ENCODE measurements at places on chromosomes 11 and 22.
A peak's percentile ranks its signal among the peaks of the same experiment; 100 is the strongest.

GRCh38 chr11:46159680-46160079 is 38.4 kb upstream of the PHF21A start:
- no peak overlapping the region for H3K27ac ChIP-seq
- H3K4me1 ChIP-seq: no peaks in the 10 kb centered on the region
- DNase-seq: no peak
- no peaks in the 10 kb centered on the region for H3K36me3 ChIP-seq
- no peak overlapping the region for H3K4me3 ChIP-seq

DNA sequence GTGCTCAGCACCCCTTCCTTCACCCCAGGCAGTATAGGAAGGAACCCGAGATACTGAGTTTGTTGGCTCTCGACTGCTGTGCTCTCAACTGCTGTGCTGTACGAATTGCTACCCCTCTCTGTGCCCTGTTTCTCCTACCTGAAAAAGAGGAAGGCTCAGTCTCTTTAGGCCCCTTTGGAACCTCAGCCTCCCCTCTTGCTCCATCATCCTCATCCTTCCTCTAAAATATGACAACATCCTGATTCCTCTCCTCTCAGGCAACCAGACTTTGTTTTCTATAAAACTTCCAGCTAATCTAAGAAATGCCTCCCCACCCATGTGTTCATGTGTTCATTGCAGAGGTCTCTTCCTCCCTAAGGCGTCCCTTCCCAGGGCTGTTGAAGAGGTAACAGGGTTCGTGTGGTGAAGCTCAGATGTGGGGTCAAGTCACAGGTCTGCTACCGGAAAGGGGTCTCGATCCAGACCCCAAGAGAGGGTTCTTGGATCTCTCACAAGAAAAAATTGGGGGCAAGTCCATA is 35.5 kb upstream of the CD82 start:
- DNase-seq: no peak
- H3K27me3 ChIP-seq: peaks cover 4% of the 10 kb centered on the region
- H3K36me3 ChIP-seq: no peaks in the 10 kb centered on the region
- H3K4me1 ChIP-seq: peaks cover 26% of the 10 kb centered on the region
- H3K4me3 ChIP-seq: no peak overlapping the region

DNA sequence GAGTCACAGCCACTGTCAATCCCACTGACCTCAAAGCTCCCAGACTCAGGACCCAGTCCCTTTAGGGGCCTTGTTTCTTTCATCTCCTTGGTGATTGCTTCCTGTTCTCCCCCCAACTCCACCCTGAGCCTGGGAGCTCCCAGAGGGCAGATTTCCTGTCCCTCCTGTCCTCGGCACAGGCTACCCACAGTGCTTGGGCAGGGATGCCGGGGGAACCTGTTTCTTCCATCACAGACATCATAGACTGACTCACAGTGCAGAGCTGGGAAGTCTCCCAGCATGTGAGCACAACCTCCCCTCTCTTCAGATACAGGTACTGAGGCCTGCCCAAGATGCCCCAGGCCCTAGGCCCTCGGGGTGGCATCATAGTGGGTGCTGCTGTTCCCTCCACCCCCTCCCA is 16.6 kb downstream of the TRIM29 start:
- no peaks in the 10 kb centered on the region for H3K27me3 ChIP-seq
- no peaks in the 10 kb centered on the region for H3K36me3 ChIP-seq
- DNase-seq: no peak
- H3K4me1 ChIP-seq: peaks cover 7% of the 10 kb centered on the region
- no peak overlapping the region for H3K4me3 ChIP-seq

DNA sequence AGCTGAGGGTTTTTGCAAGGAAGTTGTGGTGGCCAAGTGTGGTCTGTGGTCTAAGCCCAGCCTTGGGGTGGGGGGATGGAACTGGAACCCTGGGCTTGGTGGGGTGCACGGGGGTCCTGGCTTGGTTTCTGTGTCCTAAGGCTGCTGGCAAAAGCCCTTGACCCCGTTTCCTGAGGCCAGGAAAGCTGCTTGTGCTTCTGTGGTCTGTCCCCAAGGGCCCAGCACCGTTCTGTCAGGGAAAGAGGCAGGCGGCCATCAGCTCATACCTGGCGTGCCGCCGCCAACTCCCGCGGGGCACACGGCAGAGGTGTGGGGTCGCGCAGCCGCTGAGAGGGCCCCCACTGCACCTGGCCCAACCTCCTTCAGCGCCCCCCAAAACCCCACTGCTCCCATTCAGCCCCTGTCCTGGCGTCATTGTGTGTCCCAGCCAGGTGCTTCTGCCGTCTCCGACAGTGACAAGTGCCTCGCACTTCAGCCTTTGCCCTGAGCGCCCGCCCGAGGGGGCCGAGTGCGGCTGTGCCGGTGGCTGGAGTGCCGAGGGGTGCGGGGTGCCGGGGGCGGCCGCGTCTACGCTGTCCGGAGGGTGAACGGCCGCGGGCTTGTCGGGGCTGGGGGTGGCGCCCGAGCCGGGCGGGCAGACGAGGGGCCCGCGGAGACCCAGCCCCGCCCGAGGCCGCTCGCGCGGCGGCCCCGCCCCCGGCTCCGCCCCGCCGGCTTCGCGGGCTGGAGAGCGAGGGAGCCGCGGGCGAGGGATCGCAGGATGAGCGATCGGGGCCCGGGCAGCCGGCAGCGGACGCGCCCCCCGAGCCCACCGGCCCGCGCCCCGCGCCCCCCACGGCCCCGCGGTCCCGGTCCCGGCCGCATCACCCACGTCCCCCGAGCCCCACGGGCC is at the start of gene CNIH2:
TSS of gene CNIH2 (plus strand) at position 705 of the 892 bp plus-strand sequence. CDS start 282 bp downstream, outside the sequence.
- no peaks in the 10 kb centered on the region for H3K27me3 ChIP-seq
- no peak for DNase-seq
- H3K36me3 ChIP-seq: peaks cover 59% of the 10 kb centered on the region
- no peak within 1 kb of the TSS for H3K27ac ChIP-seq
- H3K4me1 ChIP-seq: peaks cover 51% of the 10 kb centered on the region
- H3K4me3 ChIP-seq: peak within 1 kb of the TSS; percentile 45

- H3K27ac ChIP-seq: no peak overlapping the region
- no peak overlapping the region for H3K4me3 ChIP-seq
- no peaks in the 10 kb centered on the region for H3K36me3 ChIP-seq
- no peak for DNase-seq
Measured at GRCh38 chr11:117081908-117082307, 16.3 kb downstream of the SIK3 start.

- H3K36me3 ChIP-seq: no peaks in the 10 kb centered on the region
- no peaks in the 10 kb centered on the region for H3K27me3 ChIP-seq
- DNase-seq: no peak
- H3K4me1 ChIP-seq: no peaks in the 10 kb centered on the region
- no peak overlapping the region for H3K27ac ChIP-seq
Measured at GRCh38 chr11:66146074-66146473, 76.0 kb downstream of the PACS1 start.

DNA sequence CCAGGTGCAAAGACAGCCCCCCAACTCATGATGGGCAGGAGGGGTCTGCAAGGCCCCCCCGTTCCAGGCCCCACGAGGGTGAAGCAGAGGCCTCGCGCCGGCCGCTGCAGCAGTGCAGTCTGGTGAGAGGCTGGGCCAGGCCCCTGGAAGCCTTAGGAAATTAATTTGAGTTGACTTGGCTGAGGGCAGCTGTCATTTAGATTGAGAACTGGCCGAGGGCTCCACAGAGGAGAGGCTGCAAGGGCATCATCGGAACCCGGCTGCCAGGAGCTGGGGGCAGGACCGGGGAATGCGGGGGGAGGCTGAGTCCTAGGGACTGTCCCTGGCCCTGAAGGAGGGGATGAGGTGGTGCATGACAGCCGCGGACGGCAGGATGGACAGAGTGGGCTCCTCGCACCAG is 39.9 kb downstream of the MN1 start:
- H3K4me3 ChIP-seq: no peak overlapping the region
- H3K36me3 ChIP-seq: peaks cover 35% of the 10 kb centered on the region
- H3K27me3 ChIP-seq: no peaks in the 10 kb centered on the region
- H3K27ac ChIP-seq: no peak overlapping the region

GRCh38 chr22:31861226-31861840 is 83.0 kb upstream of the YWHAH start:
- no peak overlapping the region for H3K4me3 ChIP-seq
- H3K27ac ChIP-seq: no peak overlapping the region
- peaks cover 4% of the 10 kb centered on the region for H3K4me1 ChIP-seq
- peaks cover 34% of the 10 kb centered on the region for H3K36me3 ChIP-seq
- DNase-seq: no peak
- H3K27me3 ChIP-seq: no peaks in the 10 kb centered on the region

- no peaks in the 10 kb centered on the region for H3K36me3 ChIP-seq
- no peak for DNase-seq
- H3K4me1 ChIP-seq: no peaks in the 10 kb centered on the region
- no peaks in the 10 kb centered on the region for H3K27me3 ChIP-seq
- H3K4me3 ChIP-seq: no peak overlapping the region
Measured at GRCh38 chr11:29305456-29306232, 711.2 kb downstream of the KCNA4 start.

DNA sequence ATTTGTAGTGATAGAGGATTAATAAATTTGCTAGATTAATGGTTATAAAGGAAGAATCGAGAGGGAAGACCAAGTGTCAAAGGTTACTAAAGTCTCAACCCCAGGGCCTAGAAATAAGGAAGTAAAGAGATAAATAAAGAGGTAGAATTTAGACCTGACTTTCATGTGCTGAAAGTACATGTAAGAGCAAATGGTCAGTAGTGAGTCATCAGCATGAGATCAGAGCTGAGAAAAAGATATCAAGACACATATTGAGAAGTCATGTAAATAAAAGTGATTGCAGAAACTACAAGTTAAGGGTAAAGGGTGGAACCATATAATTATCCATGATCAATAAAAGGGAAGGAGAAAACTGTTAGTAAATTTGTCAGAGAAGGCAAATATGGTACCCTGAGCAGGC is 1.4 kb upstream of the OR8B8 start:
- no peak for DNase-seq
- H3K4me3 ChIP-seq: no peak overlapping the region
- H3K4me1 ChIP-seq: no peaks in the 10 kb centered on the region
- no peak overlapping the region for H3K27ac ChIP-seq
- no peaks in the 10 kb centered on the region for H3K36me3 ChIP-seq

DNA sequence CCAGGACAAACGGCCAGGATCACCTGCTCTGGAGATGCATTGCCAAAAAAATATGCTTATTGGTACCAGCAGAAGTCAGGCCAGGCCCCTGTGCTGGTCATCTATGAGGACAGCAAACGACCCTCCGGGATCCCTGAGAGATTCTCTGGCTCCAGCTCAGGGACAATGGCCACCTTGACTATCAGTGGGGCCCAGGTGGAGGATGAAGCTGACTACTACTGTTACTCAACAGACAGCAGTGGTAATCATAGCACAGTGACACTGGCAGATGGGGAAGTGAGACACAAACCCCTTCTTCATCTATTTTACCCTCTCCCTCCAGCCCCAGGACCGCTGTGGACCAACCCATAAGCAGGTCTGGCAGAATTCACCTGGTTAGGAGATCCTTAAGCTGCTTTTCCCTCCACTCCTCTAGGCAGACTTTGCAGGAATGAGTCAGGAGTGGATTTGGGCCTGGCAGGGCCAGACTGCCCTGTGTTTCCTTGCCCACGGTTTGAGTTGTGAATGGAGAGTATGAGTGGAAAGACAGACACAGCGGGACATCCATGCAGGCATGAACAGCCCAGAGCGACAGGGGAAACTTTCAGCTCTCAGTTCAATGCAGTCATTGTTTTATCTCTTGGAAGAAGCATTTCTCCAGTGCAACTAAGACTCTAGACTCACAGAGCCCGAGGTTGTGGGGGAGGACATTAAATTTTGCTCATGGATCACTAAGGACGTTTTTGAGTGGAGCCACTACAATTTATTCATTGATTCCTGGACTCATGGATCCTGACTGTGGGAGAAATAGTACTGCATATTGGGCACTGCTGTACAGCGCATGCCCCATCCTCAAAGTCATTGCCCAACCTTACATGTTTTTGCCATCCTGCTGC is 75.3 kb upstream of the IGLL5 start:
- no peaks in the 10 kb centered on the region for H3K4me1 ChIP-seq
- no peak for DNase-seq
- H3K4me3 ChIP-seq: no peak overlapping the region

DNA sequence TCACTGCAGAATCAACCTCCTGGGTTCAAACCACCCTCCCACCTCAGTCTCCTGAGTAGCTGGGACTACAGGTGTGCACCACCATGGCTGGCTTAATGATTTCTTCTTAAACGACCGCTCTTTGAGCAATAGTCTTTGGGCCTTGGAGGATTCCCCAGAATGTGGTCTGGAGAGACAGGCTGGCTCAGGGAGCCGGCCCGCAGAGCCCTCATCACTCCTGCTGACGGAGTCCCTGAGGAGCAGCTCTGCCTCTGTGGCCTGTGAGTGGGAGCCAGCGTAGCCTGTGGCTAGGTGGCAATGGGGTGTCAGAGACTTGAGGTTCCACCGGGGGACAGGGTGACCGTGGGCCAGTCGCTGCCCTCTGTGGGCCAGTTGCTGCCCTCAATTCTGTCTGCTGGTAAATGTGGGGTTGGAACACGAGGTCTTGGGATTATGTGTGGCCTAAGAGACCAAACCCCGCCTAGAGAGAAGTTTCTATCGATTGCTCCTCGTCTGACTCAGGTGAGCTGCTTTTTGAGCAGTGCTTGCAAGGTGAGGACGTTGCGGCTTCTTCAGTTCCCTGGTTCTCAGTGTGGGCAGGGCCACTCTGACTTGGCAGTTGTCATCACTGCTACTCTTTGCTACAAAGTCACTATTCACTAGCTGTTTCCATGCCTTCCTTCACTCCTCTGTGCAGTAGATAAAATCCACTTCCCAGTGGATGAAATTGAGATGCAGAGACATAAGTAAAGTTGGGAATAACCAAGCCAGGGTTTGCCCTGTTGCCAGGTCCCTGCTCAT is 124.8 kb upstream of the NECTIN1 start:
- H3K4me1 ChIP-seq: no peaks in the 10 kb centered on the region
- H3K4me3 ChIP-seq: no peak overlapping the region
- H3K36me3 ChIP-seq: no peaks in the 10 kb centered on the region
- no peaks in the 10 kb centered on the region for H3K27me3 ChIP-seq

- DNase-seq: no peak
- H3K36me3 ChIP-seq: no peaks in the 10 kb centered on the region
- H3K4me1 ChIP-seq: no peaks in the 10 kb centered on the region
- no peaks in the 10 kb centered on the region for H3K27me3 ChIP-seq
- no peak overlapping the region for H3K27ac ChIP-seq
- H3K4me3 ChIP-seq: no peak overlapping the region
Measured at GRCh38 chr11:131966667-131967066, 596.3 kb downstream of the NTM start.

- H3K27ac ChIP-seq: peak overlapping the region; percentile 27
- peaks cover 27% of the 10 kb centered on the region for H3K4me1 ChIP-seq
- peak overlapping the region; percentile 77 for H3K4me3 ChIP-seq
- H3K36me3 ChIP-seq: peaks cover 29% of the 10 kb centered on the region
Measured at GRCh38 chr22:50628543-50629134, 687 bp upstream of the ARSA start.

GRCh38 chr22:21823740-21824444 is 43.6 kb downstream of the MAPK1 start:
- no peak for DNase-seq
- no peak overlapping the region for H3K4me3 ChIP-seq
- no peak overlapping the region for H3K27ac ChIP-seq

- no peak overlapping the region for H3K27ac ChIP-seq
- H3K27me3 ChIP-seq: no peaks in the 10 kb centered on the region
- DNase-seq: no peak
- H3K4me1 ChIP-seq: peaks cover 3% of the 10 kb centered on the region
Measured at GRCh38 chr11:66985508-66986177, 10.5 kb downstream of the C11orf86 start.

GRCh38 chr11:112718483-112718882 is 242.7 kb upstream of the NCAM1 start:
- no peaks in the 10 kb centered on the region for H3K36me3 ChIP-seq
- no peaks in the 10 kb centered on the region for H3K4me1 ChIP-seq
- no peak for DNase-seq
- no peak overlapping the region for H3K27ac ChIP-seq
- H3K4me3 ChIP-seq: no peak overlapping the region

GRCh38 chr22:48980409-48980808 is 847.3 kb downstream of the BRD1 start:
- H3K27ac ChIP-seq: no peak overlapping the region
- DNase-seq: no peak
- no peaks in the 10 kb centered on the region for H3K36me3 ChIP-seq
- H3K4me1 ChIP-seq: peaks cover 20% of the 10 kb centered on the region
- H3K27me3 ChIP-seq: peaks cover 2% of the 10 kb centered on the region
